Testis (tissue), 5 donors: ENCODE measurements at places on chromosomes 7 and 10. TPM values are rescaled to one million over a fixed set of nuclear protein-coding genes. Genes with fewer than 3 reads are reported as not detected.

- DNase-seq = no peak
These were observed 202.5 kb upstream of the GPR26 start for GRCh38 chr10:123463698-123464097.

DNA sequence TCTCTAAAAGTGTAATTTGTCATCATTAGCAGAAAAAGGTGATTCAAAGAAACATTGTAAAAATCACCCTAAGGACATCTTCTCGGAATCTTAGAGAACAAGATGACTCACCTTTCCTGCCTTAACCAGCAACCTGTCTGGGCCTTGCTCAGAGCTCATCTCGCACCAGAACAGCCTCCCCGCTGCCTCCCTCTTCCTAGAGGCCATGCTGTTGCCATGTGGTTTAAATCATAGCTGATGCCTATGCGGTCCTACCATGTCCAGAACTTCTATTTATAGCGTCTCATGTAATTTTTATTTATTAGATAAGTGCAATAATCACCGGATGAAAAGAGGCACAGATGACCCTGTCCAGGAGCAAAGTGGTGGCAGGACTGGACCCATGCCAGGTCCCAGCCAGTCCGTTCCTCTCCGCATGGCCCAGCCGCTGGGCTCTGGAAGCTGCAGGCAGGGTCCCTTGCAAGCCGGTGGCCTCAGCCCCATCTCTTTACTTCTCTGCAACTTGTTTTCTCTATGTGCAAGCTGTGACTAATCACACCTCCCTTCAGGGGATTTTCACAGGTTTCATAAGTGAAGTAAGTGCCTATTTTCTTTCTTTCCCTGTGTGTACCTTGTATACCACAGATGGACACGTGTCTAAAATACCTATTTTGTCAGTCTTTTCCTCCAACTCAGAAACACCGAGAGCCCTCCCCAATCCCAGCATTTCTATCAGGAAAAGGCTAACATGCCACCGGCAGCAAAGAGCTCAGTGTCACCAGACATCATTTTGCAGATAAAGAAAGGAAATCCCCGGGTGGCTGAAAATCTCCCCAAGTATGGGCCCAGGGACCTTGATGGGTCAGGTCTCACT lies 27.1 kb downstream of the KLF6 start:
- no peak for DNase-seq

DNA sequence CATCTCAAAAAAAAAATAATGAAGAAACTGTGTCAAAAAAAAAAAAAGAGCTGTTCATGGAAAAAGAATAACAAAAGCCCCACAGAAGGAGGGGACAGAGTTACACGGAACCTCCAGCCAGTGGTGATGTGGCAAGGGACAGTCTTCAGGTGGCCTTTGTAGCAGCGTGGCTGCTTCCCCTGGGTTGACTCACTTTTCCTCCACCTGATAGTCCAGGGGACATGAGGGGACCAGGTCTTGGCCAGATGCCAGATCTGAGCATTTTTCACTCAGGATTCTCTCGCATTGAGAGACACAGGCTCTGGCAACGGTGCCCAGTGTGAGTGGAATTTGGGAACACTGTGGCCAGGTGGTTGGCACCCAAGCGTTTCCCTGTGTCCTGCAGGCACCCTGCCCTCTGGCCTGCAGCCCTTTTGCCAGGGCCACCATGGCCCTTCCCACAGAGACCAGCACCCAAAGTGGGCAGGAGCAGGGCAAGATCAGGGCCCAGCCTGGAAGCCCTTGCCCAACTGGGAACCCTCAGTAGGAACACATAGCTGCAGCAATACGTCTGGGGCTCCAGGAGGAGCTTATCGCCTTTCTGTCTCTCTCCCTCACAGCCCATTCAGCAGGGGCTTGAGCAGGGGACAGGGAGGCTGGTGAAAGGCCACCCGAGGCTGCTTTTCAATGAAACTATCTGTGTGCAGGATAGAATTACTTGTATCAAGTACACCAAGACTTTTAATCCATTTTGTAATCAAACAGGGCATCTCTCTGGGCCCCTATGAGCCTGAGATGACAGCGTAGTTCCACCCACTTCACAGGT lies 159.1 kb downstream of the UBE2H start:
- no peak for DNase-seq

GRCh38 chr10:100327007-100327717 lies 2.9 kb downstream of the PKD2L1 start:
- no peak for DNase-seq

MKI67 gene
- total RNA-seq = 7.2 TPM

GRCh38 chr7:20270867-20271266 lies 53.7 kb upstream of the MACC1 start:
- DNase-seq = no peak

- DNase-seq = peak; percentile 11
These were observed 39.6 kb downstream of the GPRIN2 start for GRCh38 chr10:46516660-46517416.

LIPN gene
- total RNA-seq = not detected

- DNase-seq = no peak
These were observed 40.9 kb downstream of the NSUN6 start for GRCh38 chr10:18610517-18610916.

SRI gene
- 53.1 TPM for total RNA-seq

NPY4R gene
- 0.12 TPM for total RNA-seq

DNA sequence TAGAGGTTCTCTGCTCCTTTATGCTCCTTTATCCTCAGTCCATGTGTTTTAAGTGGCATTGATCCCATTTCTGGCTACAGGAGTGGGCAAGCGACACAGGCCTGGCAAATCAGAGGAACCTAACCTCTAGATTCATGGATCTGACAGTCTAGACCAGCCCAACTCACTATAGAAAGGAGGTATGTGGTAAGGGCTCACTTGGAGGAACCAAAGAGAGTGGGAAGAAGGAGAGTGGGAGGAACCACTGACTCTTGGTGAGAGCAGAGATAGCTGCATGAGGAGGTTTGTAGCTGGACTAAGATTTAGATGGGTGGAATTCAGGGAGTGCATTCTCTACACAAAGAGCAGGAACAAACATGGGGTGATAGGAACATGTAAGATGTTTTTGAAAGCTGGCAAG lies 11.6 kb upstream of the FRAT1 start:
- DNase-seq = no peak

GRCh38 chr10:44834131-44834530 lies 77.0 kb upstream of the TMEM72 start:
- DNase-seq = no peak
